ENCODE measurements at places on chromosomes 1 and 21.

GRCh38 chr21:27321791-27322190, 354.9 kb upstream of the ADAMTS5 start:
- DNase-seq: no peak

DNA sequence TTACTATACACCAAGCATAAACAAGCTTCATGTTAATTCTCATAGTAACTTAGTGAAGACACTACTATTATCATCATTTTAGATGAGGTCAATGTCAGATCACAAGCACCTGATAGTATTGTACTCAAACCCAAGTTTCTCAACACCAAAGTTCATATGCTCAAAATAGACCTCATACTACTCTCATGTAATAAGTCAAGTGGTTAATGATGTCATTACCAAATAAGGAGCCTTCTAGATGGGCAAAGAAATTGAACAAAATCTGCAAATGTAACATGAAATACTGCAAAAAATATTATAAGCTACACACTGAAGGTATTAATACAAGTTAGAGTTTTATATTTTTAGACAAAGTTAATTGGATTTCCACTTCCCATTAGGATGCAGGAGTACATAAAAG, 144.0 kb upstream of the CHRM3 start:
- DNase-seq: no peak

GRCh38 chr1:229993060-229993459, 74.0 kb upstream of the GALNT2 start:
- DNase-seq: no peak

GRCh38 chr21:32007456-32007855, 134.6 kb downstream of the HUNK start:
- no peak for DNase-seq

GRCh38 chr21:37658817-37659458, 257.3 kb downstream of the KCNJ6 start:
- DNase-seq: no peak

DNA sequence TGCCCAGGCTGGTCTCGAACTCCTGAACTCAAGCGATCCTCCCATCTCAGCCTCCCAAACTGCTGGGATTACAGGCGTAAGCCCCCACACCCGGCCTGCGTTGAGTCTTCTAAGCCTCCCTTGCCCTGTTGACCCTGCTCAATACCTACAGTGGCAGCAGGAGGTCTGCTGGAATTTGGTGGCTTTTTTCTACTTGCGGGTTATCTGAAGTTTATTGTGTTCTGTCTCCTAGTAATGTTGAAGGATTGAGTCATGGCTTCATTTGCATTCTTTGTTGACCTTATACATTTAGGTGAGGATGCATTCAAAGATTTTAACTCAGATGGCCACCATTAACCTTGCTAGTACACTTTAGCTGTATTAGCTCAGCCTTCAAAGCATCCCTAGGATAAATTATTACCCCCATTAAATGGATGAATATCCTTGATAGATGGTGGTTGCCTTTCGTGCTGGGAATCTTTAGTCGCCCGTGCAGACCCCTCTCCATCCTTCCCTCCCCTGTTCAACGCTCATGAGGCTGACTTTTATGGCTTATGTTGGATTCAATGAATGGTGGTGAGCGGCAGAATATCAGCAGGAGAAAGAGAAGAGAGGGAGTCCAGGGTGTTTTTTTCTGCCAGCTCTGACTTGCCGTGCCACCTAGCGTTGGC, 9.7 kb upstream of the NPPB start:
- DNase-seq: no peak

GRCh38 chr1:221948459-221948858, 206.6 kb upstream of the DUSP10 start:
- DNase-seq: no peak

GRCh38 chr1:79737193-79737592, 730.7 kb upstream of the ADGRL4 start:
- no peak for DNase-seq

- DNase-seq: no peak
These were observed 74.4 kb downstream of the CLCA4 start for GRCh38 chr1:86621286-86621685.

- DNase-seq: no peak
These were observed 34.7 kb downstream of the ADARB1 start for GRCh38 chr21:45108808-45109781.

- DNase-seq: no peak
These were observed 231.9 kb upstream of the JUN start for GRCh38 chr1:59015708-59016107.
